ENCODE measurements at places on chromosomes 6 and 20. TPM values are rescaled to one million over a fixed set of nuclear protein-coding genes. Genes with fewer than 3 reads are reported as not detected.

The FAM162B gene
- total RNA-seq, result 2.0 TPM

The LY6G6D gene
- not detected for total RNA-seq

The HLA-DPA1 gene
- 49.5 TPM for total RNA-seq

The SLA2 gene
- total RNA-seq, result 0.56 TPM

The HNF4A gene
- total RNA-seq, result 0.08 TPM

The FAM83C gene
- total RNA-seq, result not detected

The SLC17A4 gene
- total RNA-seq, result not detected

DNA sequence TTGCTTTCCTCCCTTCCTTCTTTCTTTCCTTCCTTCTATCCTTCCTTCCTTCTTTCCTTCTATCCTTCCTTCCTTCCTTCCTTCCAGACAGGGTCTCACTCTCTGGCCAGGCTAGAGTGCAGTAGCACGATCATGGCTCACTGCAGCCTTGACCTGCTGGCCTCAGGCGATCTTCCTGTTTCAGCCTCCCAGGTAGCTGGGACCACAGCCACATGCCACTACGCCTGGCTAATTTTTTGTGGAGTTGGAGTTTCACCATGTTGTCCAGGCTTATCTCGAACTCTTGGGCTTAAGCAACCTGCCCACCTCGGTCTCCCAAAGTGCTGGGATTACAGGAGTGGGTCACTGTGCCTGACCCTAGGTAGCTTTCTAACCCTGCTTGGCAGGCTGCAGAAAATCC, 12.2 kb upstream of the SEC63 start:
- no peak for DNase-seq

DNA sequence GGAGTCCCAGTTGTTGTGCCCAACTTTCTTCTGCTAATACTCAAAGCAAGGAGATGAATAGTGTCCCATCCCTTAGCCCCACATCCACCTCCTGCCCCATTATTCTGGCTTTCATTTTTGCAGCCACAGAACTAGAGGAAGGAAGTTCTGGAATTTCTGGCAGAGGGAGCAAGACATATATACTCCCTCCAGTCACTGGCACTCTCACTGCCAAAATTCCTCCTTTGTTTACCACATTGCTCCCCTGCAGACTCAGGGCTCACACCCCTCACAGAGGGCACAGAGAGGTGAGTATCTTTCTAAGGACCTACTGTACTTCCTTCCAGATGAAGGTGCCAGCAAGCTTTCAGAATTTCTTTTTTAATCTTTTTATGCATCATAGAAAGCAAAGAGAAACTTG, 168.0 kb upstream of the ID4 start:
- DNase-seq, result no peak

- DNase-seq, result no peak
Observed at GRCh38 chr6:79158856-79159516, 75.5 kb downstream of the HMGN3 start.

- DNase-seq, result no peak
Observed at GRCh38 chr6:113876695-113877094, 19.6 kb downstream of the MARCKS start.

DNA sequence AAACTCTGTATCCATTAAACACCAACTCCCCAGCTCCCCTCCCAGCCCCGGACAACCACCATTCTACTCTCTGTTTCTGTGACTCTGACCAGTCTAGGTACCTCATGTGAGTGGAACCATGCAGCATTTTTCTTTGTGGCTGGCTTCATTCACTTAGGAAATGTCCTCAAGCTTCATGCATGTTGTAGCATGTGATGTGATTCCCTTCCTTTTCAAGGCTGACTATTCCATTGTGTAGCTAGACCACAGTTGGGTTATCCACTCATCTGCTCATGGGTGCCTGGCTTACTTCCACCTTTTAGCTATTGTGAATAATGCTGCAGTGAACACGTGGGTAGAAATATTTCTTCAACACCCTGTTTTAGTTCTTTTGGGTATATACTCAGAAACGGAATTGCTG, 8.8 kb upstream of the BPHL start:
- no peak for DNase-seq

GRCh38 chr6:166630462-166630861, 3.4 kb upstream of the RPS6KA2 start:
- no peak for DNase-seq

GRCh38 chr20:36614781-36615557, 9.4 kb downstream of the RAB5IF start:
- DNase-seq, result no peak

- DNase-seq, result no peak
Observed at GRCh38 chr6:48388044-48388443, 277.0 kb upstream of the PTCHD4 start.

DNA sequence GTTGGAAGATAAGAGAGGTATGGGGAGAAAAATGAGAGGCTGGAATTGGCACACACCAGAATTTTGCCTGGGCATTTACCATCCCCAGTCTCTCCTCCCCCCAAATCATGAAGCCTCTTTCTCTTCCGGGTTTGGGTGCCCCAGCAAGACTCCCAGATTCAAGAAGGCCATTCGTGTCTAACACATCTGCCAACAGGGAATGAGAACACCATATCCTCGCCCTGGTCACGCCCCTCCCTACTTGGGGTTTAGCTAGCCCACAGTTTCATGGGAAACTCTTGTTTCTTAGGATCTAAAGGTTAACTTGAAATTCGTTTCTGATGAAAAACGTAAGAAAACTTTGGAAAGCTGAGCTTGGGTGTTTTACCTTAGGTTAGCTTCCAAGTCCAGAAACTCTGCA, 105.5 kb upstream of the TMEM170B start:
- no peak for DNase-seq

DNA sequence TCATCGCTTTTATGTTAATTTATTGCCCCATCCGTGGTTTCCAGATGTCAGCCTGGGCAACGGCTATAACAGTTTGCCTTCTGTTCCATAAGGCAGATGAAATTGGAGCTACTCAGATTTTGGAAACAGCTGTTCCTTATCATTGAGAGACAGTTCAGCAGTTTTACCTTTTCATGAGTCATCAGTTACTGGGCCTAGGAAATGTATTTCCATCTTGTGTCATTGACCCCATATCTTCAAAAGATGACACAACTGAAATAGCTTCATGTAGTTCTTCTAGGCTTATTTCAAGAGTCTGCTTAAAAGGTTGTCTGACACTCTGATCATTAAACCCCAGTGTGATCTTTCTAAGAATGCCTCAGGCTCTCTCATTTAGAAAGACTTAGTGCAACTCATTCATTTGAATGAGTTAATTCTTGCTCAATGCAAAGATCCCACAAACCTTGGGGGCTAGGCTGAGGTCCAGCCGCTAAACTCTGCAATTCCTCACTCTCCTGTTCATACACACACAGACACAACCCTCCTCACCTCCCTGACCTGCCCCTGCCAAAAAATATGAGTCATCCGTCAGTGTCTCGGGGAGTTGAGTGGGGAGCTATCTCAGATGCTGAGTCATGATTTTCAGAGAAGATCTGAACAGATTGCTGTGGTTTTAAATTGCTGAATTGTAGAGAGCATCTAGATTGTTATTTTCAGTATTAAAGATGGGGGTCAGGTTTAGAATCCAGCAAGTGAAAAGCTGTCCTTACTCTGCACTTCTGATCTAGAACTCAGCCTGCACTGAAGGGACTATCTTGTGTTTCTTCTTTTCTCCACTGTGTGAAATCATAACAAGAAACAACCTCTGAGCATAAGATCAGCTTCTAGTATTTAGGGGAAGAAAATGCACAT, 61.8 kb downstream of the RPP40 start:
- no peak for DNase-seq

GRCh38 chr6:17381424-17382147, 11.8 kb upstream of the CAP2 start:
- DNase-seq, result no peak

DNA sequence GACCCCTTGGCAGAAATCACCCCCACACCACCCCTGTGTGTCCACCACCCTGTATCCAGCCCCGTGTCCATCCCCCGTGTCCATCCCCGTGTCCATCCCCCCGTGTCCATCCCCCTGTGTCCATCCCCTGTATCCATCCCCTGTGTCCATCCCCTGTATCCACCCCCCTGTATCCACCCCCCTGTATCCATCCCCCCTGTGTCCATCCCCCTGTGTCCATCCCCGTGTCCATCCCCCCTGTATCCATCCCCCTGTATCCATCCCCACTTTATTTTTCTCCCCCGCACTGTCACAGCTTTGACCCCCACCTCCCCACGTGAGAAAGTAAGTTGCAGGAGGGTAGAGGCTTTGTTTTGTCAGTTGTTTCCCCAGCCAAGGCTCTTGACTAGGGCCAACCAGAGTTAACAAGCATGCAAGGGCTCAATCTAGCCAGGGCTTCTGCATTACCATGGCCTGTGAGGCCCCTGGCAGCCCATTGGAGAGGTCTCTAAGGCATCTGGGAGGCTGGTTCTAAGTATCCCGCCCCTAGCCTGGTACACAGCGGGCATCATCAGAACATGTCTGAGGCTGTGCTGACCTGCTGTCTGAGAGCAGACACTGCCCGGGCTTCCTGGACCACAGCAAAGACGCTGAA, 18.1 kb upstream of the SIRPA start:
- DNase-seq, result no peak

DNA sequence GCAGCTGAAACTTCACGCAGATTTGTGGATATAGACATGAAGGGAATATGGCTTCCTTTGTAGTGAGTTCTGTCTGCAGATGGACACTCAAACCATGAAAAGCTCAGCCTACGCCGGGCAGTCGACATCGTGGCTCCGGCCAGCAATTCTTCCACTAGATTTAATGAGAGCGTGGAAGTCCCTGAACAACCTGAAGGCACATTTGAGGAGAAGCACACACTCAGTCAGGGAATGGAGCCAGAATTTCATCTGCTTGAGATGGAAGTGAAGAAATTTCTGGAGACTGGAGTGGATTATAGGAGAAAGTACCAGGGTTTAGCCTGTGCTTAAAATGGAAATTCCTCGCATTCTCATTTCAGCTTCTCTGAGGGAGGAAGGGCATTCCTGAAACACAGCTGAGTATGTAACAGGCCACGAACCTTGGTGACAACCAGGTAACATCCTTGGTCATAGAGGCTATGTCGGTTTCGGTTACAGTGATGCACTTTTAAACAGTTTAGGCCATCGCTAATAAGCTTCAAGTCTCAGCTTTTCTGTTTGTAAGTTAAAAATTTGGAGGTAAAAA, 80.5 kb upstream of the AGPAT4 start:
- no peak for DNase-seq

GRCh38 chr6:53651764-53652401, 13.7 kb downstream of the KLHL31 start:
- DNase-seq, result peak; percentile 75

DNA sequence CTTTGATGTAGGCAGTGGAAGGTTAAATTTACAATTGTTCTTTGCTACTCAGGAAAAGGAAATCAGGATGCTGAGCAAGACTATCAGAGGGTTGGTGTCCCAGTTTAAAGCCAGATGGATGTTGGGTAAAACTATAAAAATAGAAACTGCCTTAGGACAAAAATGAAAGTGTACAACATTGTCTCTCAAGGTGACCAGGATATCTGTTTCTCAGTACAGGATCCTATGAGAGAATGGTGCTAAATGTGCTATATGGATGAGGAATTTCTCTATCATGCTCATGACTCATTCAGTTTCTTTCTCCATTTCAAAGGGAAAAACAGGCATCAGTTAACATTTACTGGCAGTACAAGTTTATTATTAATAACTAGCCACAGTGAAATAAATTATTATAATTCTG, 534.2 kb upstream of the GJE1 start:
- DNase-seq, result no peak

DNA sequence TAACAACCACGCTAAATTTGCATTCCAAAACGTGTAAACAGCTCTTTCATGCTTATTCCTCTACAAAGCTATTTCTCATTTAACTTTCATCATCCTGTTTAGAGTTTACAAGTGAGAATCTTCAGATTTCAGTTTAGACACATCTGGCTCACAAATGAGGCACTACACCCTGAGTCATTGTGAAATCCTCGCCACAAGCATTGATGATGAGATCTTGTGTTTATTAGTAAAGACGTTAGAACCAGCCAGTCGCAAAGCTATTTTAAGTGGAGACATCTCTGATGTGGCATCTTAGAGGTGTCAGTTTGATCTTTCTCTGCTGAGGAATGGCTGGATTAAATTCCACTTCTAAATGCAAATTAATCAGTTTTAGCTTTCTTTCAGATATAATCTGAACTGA, 8.3 kb upstream of the ISM1 start:
- DNase-seq, result no peak

DNA sequence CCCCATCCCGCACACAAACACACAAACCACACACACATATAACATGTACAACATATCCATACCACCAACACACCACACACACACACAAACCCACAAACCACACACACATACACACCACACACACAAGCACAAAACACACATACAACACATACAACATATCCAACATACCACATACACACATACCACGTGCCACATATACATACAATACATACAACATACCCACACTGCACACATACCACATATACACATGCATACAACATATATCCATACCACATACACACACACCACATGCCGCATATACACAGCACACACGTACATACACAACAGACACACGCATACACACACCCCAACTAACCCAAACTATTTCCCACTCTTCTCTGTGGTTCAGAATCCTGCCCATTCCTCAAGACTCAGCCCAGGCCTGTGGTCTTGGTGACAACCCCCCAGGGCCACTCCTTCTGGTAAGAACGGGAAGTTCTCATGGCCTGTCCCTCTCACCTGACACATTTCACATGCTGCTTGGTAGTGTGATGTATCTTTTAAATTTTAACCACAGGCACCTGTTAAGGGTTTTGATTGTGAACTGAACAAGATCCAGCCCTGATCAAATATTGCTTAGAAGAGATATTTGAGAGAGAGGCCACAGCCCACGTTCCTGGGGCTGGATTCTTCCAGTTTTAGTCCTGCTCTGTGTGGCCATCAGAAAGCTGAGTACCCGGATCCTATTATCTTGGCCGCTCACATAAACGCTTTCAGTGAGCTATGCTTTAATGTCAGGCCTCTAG, 55.9 kb upstream of the KCNK16 start:
- DNase-seq, result no peak

- DNase-seq, result no peak
Observed at GRCh38 chr20:9668381-9668780, 154.0 kb downstream of the LAMP5 start.

DNA sequence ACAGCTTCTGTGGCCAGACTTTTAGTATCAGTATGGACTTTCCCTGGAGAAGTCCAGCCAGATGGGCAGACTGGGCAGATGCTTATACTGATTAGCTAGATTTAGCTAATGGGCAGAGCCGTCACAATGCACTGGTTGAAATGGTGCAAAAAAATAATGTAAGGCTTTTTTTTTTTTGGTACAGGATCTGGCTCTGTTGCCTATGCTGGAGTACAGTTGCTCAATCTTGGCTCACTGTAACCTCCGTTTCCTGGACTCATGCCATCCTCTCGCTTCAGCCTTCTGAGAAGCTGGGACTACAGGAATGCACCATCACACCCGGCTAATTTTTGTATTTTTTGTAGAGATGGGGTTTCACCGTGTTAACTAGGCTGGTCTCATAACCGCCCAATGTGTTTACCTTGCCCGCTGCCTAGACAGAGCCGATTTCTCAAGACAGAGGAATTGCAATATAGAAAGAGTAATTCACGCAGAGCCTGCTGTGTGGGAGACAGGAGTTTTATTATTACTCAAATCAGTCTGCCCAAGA, 16.4 kb upstream of the KIFC1 start:
- DNase-seq, result peak; percentile 86

Data from right cardiac atrium (tissue), 5 donors.